Urinary bladder (tissue), 4 donors: ENCODE measurements at places on chromosomes 2 and 18. TPM values are rescaled to one million over a fixed set of nuclear protein-coding genes. Genes with fewer than 3 reads are reported as not detected.

- DNase-seq: no peak
Measured at GRCh38 chr2:66469214-66469902, 34.4 kb downstream of the MEIS1 start.

Gene EMX1
- not detected for total RNA-seq

Gene ACMSD
- not detected for total RNA-seq

Gene DUSP2
- 18.5 TPM for total RNA-seq

Gene CAPN13
- total RNA-seq: 6.0 TPM

GRCh38 chr18:74514860-74515495 is 18.8 kb downstream of the CNDP2 start:
- DNase-seq: no peak

DNA sequence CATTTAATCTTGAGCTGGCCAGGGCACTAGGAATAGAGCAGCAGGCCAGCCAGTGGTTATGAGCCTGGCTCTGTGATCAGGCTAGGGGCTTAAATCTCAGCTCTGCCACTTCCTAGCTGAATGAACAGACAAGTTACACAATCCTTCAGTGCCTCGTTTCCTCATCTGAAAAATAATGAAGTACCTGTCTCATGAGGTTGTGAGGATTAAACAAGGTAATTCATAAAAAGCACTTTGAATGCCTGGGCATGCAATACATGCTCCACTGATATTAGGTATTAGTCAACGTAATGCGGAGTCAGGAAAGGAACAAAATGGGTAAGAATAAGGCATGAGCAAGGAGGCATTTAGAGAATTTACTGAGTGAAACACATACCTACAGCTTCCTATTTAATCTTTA is 100.2 kb downstream of the CCBE1 start:
- no peak for DNase-seq

DNA sequence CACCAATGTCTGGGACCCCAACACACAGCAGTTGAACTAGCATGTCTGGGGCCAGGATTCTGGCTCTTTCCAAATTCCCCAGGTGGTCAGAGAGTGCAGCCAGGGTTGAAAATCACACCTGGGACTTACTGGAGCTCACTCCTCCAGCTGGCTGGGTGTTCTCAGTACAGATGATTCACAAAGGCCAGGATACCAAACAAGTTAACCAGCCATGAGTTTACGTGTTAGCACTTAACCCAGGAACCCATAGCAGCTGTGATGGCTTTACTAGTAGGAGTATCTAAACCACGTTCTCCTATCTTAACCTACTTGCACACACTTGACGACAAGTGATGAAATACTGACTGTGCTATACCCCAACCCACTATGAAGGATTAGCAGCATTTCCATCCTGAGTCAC is 222.8 kb downstream of the FBXO15 start:
- no peak for DNase-seq

DNA sequence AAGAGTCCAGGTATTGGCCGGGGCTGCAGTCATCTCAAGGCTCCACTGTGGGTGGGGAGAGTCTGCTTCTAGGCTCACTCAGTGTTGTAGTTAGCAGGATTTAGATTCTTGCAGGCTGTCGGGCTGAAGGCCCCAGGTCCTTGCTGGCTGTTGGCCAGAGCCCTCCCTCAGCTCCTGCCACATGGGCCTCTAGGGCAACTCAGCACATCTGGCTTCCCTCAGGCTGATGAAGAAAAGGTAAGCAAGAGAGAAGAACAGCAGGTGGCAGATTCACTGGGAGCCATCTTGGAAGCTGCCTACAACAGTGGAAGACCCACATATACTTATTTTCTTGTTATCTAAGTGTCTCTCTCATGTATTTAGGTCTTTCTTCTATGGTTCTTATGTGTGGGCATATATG is 4.3 kb downstream of the MRPS9 start:
- DNase-seq: no peak

Gene LDLRAD4
- 52.3 TPM for total RNA-seq

GRCh38 chr2:229296536-229296935 is 25.4 kb upstream of the PID1 start:
- no peak for DNase-seq

GRCh38 chr2:62461707-62462106 is 44.3 kb downstream of the TMEM17 start:
- DNase-seq: no peak

- no peak for DNase-seq
Measured at GRCh38 chr2:55899881-55900280, 23.7 kb downstream of the EFEMP1 start.

DNA sequence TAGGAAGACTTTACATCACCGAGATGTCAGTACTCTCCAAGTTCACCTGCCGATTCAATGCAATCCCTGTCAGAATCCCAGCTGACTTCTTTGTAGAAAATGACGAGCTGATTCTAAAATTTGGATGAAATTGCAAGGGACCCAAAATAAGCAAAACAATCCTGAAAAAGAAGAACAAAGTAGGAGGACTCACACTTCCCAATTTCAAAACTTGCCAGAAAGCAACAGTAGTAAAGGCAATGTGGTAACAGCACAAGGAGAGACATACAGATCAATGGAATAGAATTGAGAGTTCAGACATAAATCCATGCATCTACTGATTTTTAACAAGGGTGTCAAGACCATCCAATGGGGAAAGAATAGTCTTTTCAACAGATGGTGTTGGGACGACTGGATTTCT is 52.2 kb downstream of the SMAD7 start:
- DNase-seq: no peak
